Stimulated activated CD4-positive, alpha-beta T cell treated with anti-CD3 and anti-CD28 coated beads, Interleukin-15, amount 100 ng/mL, for 24 hours (primary cell): ENCODE measurements at places on chromosomes 11 and 22.

- no peak for DNase-seq
Measured at GRCh38 chr22:28734393-28734792, 7.2 kb downstream of the CHEK2 start.

GRCh38 chr22:30240541-30241417, 5.8 kb downstream of the LIF start:
- peak; percentile 53 for DNase-seq

GRCh38 chr11:4480577-4481239, 1.7 kb upstream of the OR52K1 start:
- DNase-seq = peak; percentile 26

GRCh38 chr11:7246179-7246578, 5.5 kb upstream of the SYT9 start:
- DNase-seq = no peak

GRCh38 chr11:43998308-43998707, 49.5 kb upstream of the ACCSL start:
- no peak for DNase-seq

DNA sequence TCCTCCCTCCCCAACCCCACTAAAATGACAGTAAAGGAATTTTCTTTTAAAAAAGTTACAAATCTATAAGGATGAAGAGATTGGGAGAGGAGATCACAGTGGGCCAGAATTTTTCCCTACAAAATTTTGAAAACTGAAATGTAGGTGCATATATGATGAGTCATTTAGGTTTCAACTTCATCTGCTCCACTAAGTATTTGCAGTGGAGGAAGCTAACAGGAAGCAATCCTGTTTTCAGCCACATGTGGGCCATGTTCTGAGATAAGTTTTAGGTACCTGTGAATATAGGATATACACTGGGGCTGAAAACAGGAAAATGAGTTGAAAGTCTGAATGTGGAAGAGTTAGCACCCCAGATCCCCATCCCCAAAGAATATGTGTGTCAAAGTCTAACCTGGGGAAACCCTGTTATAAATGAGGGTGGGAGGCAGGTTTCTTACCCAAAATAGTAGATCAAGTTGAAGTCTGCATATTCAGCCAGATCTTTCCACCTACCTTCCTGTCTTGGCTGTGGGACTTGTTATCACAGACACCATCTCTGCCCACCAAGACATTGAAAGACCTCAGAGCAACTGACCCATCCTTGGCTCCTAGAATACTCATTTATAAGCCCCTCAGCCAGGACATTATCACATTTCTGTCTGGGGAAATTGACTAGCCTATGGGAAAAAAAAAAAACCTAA, 87.3 kb downstream of the PACS1 start:
- no peak for DNase-seq

- no peak for DNase-seq
Measured at GRCh38 chr11:70135625-70136059, 57.5 kb downstream of the ANO1 start.

- DNase-seq = no peak
Measured at GRCh38 chr22:42069801-42070516, 653 bp downstream of the NAGA start.

DNA sequence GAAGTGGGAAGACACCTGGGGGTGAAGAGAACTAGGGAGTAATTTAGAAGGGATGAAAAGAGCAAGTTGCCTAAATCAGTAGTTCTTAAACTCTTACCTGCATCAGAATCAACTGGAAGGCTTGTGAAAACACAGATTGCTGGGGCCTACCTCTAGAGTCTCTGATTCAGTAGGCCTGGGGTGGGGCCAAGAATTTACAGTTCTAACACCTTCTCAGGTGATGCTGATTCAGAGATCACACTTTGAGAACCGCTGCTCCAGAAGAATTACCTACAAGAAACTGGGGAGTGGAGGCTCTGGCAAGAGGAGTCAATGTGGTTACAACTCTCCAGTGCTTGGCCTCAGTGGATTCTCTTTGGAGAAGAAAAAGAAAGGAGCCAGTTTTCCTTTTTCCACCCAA, 128.7 kb downstream of the C11orf58 start:
- no peak for DNase-seq

GRCh38 chr11:102239911-102240310, 77.4 kb upstream of the BIRC3 start:
- no peak for DNase-seq

- no peak for DNase-seq
Measured at GRCh38 chr11:115920092-115920461, 415.9 kb upstream of the CADM1 start.

GRCh38 chr11:61975638-61976419, 8.4 kb upstream of the FTH1 start:
- no peak for DNase-seq

- no peak for DNase-seq
Measured at GRCh38 chr22:49514211-49514610, 313.5 kb downstream of the BRD1 start.

GRCh38 chr11:94794287-94795168, 26.4 kb downstream of the AMOTL1 start:
- no peak for DNase-seq

DNA sequence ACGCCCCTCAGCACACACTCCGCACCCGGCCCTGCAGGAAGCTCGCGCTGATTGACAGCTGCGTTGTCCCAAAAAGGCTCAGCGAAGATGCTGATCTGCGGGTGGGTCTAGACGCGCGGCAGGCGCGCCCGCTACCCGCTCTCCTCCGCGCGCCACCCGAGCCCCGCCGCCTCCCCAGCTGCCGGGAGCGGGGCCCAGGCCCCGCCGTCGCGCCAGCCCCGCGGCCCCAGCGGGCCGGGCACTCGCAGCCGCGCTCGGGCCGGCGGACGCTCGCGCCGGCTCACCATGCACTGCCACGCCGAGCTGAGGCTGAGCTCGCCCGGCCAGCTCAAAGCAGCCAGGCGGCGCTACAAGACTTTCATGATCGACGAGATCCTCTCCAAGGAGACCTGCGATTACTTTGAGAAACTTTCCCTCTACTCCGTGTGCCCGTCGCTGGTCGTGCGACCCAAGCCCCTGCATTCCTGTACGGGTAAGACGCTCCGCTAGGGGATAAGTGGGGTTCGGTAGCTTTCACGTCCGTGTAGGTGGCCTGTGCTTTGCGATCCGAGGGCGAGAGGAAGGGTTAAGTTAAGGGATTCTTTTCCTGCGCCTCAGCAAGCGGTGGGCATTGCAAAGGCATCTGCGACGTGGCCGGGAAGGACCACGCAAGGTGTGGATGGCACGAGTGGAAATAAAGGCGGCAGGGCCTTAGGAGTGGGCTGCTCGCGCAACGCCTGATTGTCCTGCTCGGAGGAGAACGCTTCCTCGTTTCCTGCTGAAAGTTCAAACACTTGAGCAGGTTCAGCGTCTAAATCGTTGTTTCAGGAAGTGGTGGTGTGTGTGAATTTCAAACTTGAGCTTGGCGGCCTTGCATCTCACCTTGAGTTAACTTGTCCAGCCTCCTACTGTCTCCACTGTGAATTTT, at the start of gene BARX2:
BARX2 (plus strand) TSS at position 98 of the 907 bp plus-strand sequence; CDS start at position 286, 188 bp downstream.
- DNase-seq = peak; percentile 63

DNA sequence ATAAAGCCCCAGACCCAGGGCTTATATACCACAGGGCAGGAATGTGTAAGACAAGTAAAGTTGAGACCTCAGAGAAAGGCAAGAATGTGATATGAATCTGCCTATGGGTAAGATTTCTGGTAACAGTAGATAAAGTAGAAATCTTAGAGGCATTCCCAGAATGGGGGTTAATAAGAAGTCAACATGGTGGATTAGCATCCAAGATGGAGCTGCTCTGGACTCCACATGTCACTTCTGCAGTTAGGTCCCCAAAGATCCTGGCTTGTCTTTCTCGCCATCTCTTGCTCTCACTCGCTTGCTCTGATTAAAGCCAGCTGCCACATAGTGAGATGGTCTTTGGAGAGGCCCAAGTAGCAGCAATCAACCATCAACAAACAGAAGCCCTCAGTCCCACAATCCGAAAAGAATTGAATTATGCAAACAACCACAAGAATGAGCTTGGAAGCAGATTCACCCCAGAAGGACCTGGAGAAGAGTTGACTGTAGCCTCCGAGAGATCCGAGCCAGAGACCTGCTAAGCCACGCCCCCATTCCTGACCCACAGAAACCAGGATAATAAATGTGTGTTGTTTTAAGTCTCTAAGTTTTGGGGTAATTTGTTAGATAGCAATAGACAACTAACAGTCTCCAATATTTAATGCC, 5.4 kb upstream of the C11orf86 start:
- no peak for DNase-seq

GRCh38 chr11:32751381-32751780, 43.1 kb downstream of the CCDC73 start:
- DNase-seq = no peak

DNA sequence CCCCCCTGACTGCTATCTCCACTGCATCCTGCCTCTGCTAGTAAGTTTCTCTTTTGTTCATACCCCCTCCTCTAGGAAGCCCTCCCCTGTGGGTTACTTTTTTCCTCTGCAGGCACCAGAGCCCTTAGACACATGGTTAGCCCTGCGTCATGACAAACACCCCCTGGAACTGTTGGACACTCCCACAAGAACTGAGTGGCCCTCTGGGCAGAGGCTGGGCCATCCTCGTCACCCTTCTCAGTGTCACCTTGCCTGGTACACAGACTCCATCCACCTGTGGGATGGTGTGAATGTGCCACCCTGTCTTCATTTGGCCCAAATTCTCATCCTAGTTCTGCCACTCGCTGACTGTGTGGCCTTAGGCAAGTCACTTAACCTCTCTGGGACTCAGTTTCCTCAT, 4.1 kb upstream of the RAB3IL1 start:
- DNase-seq = no peak

GRCh38 chr11:8690374-8691342, 8.1 kb downstream of the RPL27A start:
- no peak for DNase-seq

- DNase-seq = no peak
Measured at GRCh38 chr11:84922836-84923235, 704.3 kb downstream of the DLG2 start.

DNA sequence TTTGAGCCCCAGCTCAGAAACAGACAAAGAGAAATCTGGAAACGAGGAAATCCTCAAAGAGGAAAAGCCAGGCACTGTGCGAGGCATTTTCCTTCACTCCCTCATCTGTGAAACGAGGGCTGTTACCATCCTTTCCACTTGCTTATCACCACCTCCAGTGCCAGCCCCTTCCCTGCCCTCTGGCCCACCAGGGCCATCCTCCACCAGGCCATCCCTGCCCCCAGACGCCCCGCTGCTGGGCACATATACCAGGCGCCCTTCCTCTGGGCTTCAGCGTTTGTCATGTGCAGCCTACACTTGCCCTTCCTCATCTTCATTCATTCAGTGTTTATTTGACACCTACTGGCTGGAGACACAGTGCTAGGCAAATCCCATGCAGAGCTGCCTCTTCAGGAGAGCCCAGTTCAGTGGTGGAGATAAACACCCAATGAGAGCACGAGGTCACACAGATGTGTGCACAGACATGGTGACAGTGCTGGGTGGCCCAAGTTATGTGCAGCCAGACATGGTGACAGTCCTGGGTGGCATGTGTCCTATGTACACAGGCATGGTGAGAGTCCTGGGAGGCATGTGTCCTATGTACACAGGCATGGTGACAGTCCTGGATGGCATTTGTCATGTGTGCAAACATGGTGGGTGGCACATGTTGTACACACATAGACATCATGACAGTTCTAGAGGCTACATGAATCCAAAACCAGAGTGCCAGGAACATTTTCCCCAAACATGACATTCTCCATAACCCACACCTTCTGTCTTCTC, 9.7 kb downstream of the SPTBN2 start:
- no peak for DNase-seq

DNA sequence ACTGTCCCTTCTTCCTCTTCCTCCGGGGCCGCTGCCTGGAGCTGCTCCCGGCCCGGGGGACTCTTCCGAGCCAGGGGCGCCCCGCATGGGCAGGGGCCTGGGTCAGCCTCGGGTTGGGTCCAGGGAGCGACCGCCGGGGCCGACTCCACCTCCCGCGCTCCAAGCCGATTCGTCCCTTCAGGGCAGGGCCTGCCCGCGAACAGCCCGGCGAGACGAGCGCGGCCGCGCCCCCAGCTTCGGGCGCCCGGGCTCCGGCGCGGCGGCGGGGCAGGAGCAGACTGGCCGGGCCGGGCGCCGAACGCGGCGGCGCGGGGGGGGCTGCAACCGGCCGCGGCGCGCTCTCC, at the start of gene LARGE1:
LARGE1 (minus strand) TSS at position 280 of the 344 bp plus-strand sequence.
- DNase-seq = peak; percentile 14

- DNase-seq = no peak
Measured at GRCh38 chr11:23181022-23181807, 320.9 kb upstream of the CCDC179 start.

GRCh38 chr11:18347471-18348125, 25.2 kb downstream of the GTF2H1 start:
- DNase-seq = no peak

GRCh38 chr11:95800438-95800837, 10.1 kb downstream of the CEP57 start:
- no peak for DNase-seq

DNA sequence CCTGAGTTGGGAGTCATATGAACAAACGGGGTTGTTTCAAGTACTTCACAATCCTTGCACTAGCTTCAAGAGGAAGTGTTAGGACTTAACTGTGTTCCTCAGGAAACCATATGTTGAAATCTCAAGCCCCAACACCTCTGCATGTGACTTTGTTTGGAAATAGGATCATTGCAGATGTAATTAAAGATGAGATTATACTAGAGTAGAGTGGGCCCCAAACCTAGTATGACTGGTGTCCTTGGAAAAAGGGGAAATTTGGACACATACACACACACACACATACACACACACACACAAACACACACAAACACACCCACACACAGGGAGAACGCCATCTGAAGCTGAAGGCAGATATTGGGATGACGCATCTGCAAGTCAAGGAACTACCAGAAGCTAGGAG, 6.4 kb upstream of the CEP295 start:
- no peak for DNase-seq

- DNase-seq = no peak
Measured at GRCh38 chr11:87356428-87356827, 318.7 kb downstream of the TMEM135 start.

GRCh38 chr11:95715777-95716241, 73.8 kb downstream of the FAM76B start:
- peak; percentile 68 for DNase-seq

- DNase-seq = no peak
Measured at GRCh38 chr11:81886406-81887075, 847.1 kb downstream of the FAM181B start.

DNA sequence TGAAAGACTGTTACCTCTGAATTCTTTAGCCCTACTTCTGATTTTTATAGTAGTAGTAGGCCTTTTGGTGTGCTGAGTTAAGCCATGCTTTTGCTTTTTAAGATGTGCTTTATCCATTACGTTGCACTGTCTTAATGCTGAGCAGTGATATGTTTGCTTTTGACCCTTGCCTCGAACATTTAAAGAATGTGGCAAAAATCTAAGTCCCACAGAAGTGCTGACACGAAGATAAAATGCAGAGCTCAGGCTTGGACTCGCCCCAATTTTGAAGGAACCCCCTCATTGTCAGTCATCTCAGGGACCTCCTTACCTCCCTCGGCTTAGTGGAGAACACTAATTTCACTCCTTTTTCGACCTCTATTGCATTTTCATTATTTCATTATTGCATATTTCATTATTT, 272.9 kb downstream of the DDX10 start:
- DNase-seq = no peak

- DNase-seq = no peak
Measured at GRCh38 chr11:27861706-27862430, 161.6 kb upstream of the BDNF start.

GRCh38 chr11:225734-226453, 10.2 kb downstream of the SIRT3 start:
- peak; percentile 30 for DNase-seq

GRCh38 chr11:44799012-44799411, 72.2 kb downstream of the TSPAN18 start:
- DNase-seq = no peak
